ENCODE measurements at places on chromosomes 1 and 21.

DNA sequence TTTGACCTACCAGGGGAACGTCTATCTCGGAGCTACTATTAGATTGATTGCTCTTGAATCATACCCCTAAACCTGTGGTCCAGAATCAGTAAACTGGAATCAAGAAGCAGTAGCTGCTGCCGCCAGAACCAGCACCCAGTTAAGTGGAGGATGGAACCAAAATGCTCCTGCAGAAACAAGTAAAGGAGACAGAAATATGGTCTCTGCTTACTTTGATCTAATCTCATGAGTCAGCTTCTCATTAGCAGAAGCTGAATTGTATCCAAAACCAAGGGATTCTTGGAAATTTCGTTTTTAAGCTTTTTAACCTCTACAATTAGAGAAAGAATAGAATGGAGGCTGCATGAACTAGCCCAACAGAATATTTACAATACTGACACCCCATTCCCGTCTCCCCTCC lies 42.6 kb upstream of the PIGV start:
- no peak for DNase-seq

GRCh38 chr1:92376345-92376744 lies 77.5 kb downstream of the RPAP2 start:
- no peak for DNase-seq

DNA sequence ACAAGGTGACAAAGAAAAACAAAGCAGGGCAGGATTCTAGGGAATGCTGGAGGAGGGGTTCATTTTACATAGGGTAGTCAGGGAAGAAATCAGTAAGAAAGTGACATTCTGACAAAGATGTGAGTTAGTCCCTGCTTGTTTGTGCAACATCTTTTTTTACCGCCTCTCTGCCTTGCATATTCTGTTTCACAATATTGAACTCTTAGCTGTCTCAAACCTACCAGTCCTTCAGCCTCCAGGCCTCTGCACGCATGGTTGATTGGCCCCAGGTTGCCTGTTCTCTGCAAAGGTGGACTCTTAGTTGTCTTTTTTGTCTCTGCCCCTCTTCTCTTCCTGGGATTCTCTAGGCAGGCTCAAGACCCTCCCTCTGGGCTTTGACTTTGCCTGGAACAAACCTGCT lies 152.2 kb upstream of the RUNX1 start:
- no peak for DNase-seq

DNA sequence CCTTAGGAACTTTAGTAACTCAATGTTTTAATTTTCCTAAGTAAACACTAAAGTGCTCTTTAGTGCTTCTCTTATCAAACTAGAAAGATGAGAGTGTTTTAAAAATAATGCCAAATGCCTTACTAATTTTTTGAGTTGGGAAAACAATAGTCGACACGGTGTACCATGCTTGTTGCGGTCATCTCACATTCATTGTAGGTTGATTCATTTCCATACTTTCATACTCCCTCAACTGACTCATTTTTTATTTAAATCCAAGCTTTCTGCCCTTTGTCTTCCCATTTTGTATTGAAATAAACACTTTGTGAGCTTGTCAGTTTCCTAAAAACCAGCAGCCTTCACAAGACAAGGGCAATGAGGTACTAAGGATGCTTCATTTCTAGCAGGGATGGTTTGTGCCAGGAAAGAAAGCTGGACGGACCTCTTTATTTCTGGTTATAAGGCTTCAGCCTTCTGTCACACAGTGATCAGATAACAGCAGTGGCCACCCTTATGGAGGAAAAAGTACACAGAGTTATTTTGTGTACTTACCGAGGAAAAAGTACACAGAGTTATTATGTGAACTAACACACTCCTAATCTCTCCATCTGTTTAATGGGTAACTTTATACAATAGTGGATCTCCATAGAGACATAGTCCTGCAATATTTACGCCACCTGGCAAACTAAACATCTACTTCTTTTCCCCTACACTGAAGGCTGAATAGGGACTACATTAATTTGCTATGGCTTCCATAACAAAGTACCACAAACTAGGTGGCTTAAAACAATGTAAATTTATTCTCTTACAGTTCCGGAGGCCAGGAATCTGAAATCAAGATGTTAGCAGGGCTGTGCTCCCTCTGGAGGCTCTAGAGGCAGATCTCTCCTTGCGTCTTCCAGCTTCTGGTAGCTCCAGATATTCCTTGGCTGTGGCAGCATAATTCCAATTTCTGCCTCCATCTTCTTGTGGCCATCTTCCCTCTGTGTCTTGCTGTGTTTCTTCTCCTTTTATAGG lies 13.0 kb upstream of the CCDC190 start:
- DNase-seq, result peak; percentile 25

DNA sequence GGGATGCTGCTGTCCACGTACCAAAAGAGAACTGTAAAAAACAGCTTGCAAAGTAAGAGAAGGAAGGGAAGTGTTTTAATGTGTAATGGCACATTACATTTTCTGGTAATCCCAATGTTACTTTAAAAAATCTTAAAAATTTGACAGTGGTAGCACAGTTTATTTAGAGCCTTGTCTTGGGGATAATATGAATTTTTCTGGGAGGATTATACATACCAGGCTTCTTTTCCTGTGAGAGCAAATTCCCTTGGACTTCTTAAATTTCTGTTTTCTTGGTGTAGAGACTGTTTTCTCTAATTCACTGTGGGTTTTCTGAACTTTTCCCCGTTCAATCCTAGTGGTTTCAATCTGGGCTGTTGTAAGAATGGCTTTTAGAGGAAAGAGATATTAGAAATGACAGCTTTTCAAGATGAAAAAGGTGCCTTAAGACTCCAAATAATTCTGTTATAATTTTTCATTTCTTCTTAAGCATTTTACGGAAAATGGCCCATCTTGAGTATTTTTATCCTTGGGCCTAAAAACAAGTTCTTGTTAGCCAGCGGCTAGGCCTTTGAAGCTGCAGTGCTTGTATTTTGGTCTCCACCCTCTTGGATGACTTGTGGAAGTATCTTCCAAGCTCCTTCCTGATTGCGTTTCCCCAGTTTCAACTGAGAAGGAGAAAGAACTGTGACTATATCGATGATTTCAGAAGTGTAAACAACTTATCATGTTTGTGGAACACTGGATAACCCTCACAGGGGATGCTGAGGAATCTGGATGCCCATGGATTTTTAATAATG lies 70.0 kb downstream of the LEPR start:
- no peak for DNase-seq

DNA sequence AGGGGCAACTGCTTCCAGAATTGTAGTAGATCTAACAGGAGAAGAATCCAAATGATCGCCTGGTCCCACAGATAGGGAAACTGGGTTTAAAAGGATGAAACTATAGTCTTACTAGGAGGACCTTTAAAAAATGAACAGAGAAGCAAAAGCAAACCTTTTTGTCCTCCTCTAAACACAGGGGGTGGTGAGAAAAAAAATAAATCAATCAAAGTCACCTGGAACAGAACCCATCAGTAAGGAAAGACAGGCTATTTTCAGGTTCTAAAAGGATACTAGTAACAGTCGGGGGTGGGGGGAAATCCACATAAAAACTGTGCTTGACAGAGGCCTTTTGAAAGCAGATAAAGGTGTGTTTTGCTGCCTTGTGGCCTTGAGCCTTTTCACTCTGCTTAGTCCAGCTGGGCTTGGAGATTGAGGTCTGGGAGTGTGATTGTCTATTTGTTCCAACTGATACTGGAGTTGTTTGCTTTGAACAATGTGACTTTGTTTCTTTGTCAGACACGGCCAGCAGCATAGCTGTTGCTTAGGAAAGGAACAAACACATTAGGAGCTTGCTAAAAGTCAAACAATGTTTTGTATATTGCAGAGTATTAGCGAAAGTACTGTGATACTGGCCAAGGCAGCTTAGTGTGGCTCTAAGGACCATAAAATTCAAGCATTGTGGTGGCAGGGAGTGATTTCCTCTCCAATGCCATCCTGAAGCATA lies 141.1 kb upstream of the IRF2BP2 start:
- no peak for DNase-seq

DNA sequence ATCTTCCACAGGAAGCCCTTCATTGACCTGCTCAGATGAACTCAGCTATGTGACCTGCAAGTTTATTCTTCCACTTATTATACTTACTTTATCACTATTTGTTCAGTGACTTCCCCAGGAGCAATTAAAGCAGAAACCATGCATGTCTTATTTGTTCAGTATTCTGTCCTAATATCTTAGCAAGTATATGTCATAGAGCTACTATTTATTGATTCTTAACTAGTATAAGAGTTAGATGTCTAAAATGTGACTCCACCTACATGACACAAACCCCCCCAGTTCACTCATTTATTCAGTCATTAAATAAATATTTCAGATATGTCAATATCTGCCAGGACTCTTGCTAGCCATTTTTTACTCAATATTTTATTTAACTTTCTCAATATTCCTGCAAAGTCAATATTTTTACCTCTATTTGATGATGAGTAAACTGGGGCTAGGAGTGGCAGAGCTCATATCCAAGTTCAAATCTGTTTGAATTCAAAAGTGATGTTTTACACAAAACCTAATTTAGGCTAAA lies 469.0 kb upstream of the USP24 start:
- no peak for DNase-seq

DNA sequence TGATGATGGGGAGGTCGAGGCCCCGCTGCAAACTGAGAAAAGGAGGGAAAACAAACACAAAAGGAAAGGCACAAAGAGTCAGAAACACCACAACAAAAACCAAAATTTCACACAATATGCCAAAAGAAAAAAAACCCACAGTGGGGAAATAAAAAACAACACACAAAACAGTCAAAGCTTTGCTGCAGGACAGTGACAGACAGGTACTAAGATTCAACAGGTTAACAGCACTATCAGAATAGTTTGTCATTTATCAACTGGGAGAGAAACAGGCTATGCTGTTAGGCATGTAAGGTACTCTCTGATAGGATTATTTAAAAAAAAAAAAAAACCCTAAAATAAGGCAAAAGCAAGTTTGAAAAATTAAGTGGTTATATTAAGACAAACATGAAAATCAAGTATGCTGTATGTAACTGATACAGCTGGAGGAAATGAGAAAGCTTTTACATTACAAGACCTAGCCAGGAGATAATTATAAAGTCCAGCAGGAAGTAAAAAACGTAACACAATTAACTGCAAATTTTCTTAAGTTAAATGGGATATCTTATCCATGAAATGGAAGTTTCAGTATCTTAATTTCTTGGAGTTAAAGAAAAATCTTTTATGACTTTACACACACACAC lies 179.0 kb downstream of the EIF4G3 start:
- no peak for DNase-seq

GRCh38 chr1:201562659-201563405 lies 23.9 kb downstream of the NAV1 start:
- DNase-seq, result no peak

DNA sequence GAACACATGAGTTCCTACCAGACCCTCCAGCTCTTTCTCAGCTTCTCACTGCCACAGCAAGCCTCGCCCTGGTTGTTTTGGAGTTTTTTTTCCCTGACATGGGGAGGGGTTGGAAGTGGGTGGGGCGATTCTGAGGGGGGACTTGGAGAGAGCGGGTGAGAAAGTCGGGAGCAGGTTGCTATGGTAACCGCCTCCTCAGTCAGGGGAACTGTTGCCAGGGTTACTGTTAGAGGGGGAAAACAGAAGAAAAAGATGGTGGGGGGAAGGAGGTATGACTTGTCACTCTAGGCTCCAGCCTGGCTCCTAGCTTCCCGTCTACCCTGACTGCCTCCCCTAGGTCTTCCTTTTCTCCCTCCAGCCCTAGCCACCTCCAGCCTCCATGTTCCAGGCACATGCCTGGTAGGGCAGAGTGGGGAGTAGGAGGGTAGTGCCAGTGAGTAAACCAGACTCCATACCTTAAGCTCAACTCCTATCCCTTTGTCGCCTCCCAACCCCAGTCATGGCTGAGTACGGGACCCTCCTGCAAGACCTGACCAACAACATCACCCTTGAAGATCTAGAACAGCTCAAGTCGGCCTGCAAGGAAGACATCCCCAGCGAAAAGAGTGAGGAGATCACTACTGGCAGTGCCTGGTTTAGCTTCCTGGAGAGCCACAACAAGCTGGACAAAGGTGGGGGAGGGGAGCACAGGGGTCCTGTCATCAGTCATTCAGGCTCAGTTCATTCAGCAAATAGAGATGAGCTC lies 6.0 kb downstream of the PEA15 start:
- DNase-seq, result peak; percentile 29

DNA sequence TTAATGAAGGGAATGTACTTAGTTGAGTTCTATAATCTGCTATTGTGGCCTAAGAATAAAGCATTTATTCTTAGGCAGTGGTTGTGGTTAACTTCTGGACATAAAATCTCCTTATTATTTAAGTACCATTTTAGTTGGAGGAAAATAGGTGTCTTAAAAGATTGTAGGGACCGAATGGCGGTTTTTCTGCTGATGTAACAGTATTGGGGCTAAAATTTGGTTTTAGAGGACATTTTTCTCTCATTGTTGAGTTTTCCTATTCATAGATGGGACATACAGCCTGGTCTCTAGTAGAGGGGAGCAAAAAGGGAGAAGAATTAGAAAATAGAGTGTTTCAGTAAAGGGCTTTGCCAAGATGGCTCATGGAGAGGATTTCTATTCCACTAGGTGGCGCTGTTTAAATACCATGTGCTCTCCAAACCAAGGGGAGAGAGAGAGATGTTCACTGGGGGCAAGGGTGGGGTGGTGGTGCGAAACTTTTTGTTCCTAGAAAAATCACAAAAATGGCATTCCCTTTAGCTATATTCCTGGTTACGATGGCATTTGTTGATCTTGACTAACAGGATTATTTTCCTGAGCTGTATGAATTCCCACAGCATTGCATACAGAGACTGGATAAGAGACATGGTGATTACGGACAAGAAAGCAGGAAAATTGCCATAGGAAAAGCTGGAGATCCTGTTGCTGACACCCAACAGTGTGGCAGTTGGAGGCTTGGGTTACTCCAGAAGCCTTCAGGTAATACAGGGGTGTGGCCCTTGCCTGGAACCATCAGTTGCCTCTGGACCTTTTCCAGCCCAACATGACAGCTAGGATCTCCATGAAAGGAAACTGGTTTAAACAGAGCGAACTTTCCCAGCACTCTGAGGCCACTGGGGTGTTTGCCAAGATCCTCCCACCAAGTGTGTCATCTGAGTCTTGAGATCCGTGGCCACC lies 18.2 kb upstream of the FCGR2A start:
- peak; percentile 91 for DNase-seq

- no peak for DNase-seq
Observed at GRCh38 chr1:243735457-243735856, 114.6 kb downstream of the AKT3 start.

DNA sequence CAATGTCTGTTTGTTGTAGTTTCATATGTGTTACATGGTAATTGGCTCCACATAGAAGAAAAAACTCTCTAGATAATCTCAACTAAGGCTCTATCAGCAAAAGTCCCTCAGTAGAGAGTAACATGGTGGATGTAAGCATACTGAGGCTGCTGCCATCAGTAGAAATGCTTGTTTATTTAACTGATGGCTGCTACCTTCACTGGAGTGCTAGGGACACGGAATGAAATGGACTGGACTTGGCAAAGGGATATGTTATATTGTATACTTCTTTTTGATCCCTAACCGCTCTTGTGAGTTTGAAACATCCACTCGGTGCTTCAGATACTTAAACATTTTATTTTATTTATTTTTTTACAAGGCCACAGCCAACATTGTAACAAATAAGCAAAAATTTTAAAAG lies 143.0 kb downstream of the ZNF281 start:
- no peak for DNase-seq

GRCh38 chr1:27372808-27373690 lies 1.6 kb downstream of the FCN3 start:
- DNase-seq, result peak; percentile 39

GRCh38 chr1:204285436-204286305 lies 71.9 kb upstream of the GOLT1A start:
- no peak for DNase-seq

- no peak for DNase-seq
Observed at GRCh38 chr1:15932612-15933011, 43.3 kb downstream of the ZBTB17 start.

Data from NCI-H82 (cell line).